ENCODE measurements at places on chromosomes 7 and 10.
A peak's percentile ranks its signal among the peaks of the same experiment; 100 is the strongest.

DNA sequence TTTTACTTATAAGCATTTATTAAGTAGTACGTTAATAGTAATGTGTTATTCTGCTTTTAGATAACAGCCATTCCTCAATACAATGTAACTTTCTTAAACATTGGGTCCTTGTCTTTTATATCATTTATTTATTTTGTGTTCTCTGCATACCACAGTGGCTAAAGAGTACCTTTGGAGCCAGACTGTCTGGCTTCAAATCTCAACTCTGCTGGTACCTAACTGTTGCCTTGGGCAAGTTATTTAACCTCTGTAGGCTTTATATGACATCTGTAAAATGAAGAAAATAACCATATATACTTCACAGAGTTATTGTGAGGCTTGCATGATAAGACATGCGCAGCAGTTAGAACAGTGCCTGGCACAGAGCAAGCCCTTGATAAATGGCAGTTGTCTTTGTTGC is 397.6 kb downstream of the MDFIC start:
- DNase-seq = no peak

DNA sequence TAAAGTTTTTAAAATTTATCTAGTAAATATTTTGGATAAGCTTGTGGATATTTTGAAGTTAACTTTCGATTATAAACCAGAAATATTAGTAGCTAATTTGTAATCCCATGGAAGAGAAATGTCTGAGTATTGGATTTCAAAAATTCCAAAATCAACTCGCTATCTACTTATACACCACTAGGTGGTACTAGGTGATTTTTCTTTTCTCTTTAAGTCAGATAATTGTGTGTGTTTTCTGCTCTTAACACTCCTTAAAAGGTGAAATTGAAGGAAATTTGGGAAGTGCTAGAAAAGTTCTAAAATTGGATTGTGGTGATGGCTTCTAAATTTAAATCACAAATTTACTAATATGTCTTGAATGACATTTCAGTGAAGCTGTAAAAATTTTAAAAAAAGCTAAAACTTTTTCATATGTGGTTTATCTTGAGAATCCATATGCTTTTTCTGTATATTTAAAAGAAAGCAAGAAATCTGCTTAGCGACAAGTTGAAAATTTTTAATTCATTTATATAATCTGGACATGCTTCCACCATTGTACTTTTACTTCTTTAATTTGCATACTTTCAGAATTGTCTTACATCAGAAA is 90.2 kb downstream of the IPMK start:
- DNase-seq = no peak

DNA sequence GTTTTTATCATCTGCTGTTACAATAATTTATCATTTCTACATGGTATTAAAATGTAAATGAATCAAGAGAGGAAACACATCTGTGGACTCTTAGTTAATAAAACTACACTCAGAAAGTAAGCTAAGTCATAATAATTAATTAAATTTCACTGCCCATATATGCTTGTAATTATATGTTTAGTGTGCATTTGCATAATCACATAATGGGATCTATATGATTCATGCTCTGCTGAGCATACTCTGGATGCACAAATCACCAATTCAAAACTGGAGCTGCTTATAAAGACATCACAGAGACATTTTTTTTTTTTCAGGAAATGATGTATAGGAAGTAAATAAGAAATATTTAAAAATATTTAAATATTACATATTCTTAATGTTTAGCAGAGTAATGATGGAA is 151.6 kb upstream of the STEAP4 start:
- no peak for DNase-seq

GRCh38 chr7:126804604-126805003 is 448.1 kb downstream of the GRM8 start:
- DNase-seq = no peak

DNA sequence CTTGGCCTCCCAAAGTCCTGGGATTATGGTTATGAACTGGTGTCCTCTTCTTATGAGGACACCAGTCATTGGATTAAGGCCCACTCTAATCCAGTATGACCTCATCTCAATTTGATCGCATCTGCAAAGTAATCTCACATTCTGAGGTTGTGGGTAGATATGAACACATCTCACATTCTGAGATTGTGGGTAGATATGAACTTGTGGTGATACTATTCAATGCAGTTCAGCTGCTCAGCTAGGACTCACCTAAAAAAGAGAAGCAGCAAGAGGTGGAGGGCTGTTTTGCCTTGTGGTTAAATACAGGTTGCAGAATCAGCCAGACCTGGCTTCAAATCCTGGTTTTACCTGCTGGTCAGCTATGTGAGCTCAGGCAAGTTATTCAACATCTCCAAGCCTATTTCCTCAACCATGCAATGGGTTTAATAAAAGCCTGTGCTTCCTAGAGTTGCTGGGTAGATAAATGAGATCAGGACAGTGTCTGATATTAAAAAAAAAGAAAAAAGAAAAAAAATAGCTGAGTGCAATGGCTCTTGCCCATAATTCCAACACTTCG is 8.5 kb upstream of the BAG3 start:
- DNase-seq = no peak

GRCh38 chr7:94272821-94273583 is 121.7 kb upstream of the COL1A2 start:
- DNase-seq = no peak

DNA sequence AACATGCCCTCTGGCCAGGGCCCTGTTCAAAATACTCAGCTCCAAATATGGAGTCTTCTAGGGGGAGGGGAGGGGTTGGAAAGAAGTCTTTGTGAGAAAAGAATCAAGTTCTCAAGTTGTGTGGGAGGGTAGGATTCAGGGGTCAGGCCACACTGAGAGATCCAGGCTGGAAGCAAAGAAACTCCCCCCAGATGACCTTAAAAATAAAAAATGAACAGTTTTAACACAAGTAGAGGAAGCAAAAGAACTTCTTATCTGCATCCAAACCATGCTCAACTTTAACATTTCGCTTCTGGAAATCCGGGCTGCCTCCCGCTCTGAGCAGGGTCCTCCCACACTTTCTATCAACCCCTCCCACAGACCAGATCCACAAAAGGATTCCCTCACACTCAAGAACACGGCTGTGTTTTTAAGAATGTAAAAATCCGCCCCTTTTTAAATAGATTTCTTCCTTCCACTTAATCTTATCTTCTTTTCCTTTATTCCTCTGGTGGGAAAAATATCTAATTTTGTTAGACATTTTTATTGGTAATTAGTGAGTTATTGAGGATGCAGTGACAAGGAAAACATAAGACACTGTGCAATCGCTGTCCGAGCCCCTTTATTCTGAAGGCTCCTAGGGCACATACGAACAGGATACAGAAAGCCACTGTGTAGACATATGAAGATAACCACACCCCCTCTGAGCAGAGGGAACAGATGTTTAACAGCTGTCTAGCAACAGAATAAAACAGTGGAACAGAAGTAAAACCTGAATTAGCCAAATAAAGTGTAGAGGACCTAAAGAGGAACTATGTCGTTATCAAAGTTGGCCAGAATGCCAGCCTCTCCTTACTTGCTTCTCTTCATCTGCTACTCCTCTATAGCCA is 43.8 kb downstream of the CYTH3 start:
- no peak for DNase-seq

DNA sequence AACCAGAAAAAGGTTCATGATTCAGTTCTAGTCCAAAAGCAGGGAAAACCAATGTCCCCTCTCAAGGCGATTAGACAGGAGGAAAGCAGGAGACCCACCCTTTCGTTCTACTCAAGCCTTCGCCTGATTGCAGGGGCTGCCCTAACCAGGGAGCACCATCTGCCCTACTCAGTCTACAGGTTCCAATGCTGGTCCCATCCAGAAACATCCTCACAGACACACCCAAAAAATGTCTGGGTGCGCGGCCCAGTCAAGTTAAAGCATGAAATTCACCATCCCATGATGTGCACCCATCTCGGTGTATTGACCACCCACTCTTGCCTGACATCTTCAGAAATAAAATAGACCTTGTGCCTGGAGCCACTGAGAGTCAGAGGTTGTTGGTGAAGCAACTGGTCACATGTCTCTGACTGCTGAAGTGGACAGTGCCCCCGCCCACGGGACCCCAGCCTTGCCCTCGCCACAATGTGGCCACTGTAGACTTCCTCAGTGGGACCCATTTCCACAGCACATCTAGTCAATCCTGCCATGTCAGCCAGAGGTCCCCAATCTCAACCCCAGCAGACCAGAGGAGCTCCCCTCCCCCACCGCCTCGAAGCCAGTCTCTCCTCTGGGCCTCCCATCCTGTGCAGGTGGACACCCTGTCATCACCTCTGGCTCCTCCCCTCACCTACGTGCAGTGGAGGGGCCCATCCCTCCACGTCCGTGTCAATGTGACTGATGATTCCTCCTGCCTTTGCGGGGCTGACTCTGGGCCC is 116.3 kb upstream of the PPP2R2D start:
- no peak for DNase-seq

DNA sequence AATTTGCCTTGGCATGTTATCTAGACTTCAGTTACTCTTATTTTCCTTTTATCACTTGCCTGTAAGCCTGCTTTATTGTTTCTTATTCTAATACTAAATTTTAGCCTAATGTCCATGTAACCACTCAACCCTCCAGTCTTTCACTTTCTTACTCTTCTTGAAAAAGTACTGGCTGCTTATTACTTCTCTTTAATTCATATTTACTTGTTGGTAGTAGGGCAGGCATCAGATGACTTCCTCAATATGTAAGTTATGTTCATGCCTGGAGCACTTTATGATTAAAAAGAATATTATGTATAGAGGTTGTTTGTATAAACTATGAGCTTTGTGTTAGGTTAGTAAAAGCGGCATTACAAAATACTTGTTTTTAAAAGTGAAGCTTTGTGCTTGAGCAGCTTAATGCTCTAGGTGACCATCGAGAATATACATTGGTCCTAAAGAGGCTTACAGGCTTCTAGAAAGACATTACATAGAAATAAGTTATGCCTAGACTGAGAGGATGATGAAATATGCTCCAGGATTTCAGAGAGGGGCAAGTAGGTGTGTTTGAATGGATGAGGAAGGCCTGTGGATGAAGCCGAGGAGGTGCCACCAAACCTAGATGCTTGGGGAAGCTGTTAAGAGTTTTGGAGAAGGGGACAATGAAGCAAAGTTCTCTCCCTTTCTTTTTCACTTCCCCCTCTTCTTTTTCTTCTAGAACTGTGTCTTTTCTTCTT is 207.1 kb upstream of the HDAC9 start:
- no peak for DNase-seq

DNA sequence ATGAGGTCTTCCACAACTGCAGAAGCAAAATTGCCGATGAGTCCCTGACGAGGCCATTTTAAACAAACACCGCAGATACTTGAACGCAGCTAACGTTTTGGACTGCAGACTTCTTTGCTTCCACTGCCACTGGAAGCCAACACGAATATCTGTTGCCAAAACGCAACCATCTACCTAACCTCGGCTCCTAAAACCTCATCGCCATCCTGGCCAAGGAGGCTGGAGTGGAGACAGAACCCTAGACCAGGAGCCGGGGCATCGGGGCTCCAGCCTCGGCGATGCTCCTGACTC is 493 bp downstream of the WDR91 start:
- DNase-seq = no peak

- DNase-seq = no peak
These were observed 27.2 kb downstream of the CCM2 start for GRCh38 chr7:45026984-45027773.

DNA sequence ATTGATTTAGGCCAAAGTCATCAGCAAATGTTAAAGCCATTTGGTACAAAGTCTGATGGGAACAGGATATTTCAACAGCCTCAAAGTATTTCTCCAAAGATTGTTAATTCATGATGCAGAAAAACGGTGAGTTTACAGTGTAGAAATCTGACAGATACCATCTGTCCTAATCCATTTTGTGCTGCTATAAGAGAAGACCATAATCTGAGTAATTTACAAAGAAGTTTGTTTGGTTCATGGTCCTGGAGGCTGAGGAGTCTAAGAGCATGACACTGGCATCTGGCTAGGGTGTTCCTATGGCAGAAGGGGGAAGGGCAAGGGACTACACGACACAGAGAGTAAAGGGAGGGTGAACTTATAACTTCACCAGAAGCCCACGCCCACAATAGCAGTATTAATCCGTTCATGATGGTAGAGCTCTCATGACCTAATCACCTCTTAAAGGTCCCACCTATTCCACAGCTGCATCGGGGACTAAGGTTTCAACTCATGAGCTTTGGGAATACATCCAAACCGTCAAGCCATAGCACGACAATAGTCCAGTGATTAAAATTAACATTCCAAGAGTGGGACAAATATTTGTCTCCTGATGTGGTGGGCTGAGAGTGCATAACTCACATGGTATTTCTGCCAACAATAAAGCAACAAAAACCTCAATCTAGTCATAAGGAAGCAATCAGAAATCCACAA is 298.6 kb upstream of the AKR1E2 start:
- DNase-seq = no peak

DNA sequence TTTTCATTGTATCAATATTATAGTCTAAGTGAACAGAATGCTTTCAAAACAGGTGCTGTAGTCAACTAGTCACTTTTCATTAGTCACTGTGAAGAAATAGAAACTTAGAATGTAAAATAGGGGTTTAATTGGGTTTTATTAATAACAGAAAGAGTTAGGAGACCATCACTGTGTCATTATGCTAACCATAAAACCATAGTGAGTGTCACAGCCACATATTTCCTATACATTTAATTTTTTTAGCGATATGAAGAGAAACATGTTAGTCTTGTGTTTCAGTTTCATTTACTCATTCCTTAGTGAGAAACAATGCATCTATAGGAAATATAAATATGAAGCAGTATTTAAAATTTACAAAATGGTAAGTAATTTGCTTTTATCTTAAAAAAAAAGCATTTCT is 22.2 kb downstream of the SPAG6 start:
- DNase-seq = no peak

DNA sequence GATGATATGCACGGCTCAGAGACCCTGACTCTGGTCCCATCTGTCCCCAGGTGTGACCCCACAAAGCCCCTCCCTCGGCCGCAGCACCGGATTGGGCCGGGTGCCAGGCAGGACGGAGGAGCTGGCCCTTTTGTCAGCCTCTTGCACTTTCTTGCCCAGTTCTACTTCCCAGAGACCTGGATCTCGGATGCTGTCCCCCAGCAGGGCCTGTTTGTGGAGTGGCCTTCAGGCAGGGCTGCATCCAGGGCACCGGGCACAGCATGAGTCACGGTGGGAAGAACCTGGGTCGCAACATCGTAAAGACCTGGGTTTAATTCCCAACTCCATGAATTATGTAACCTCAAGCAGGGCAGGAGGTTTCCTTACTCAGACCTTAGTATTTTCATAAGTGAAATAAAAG is 158.4 kb upstream of the SH2B2 start:
- DNase-seq = no peak

- no peak for DNase-seq
These were observed 386.9 kb downstream of the HTR7 start for GRCh38 chr10:90470966-90471365.

DNA sequence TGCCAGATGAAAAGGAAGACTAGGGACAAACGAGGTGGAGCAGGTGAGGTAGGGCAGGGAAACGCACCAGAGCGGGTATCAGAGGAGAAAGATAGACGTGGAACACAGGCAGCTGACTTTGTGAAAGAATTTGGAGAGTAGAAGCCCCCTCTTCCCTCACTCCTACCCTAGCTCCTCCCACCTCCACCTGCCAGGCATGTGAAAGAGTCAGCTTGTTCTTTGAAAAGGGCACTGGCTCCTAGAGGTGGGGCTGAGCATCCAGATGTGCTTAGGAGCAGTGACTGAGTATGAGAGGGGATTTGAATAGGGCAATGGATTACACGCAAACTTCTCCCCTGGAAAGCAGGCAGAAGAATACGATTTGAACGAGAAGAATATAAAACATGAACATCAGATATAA is 174.2 kb upstream of the INHBA start:
- DNase-seq = no peak

- no peak for DNase-seq
These were observed 75.4 kb upstream of the PDGFA start for GRCh38 chr7:594920-595620.

GRCh38 chr7:127392182-127392565 is 334 bp downstream of the ZNF800 start:
- DNase-seq = peak; percentile 59

All from stimulated activated CD8-positive, alpha-beta memory T cell treated with anti-CD3 and anti-CD28 coated beads, Interleukin-12 subunit alpha, Interleukin-12 subunit beta, amount 100 ng/mL, for 4 hours (primary cell).